ENCODE measurements at places on chromosomes 12 and 14.

GRCh38 chr14:102544747-102545460 is 35.3 kb upstream of the ANKRD9 start:
- DNase-seq: no peak

DNA sequence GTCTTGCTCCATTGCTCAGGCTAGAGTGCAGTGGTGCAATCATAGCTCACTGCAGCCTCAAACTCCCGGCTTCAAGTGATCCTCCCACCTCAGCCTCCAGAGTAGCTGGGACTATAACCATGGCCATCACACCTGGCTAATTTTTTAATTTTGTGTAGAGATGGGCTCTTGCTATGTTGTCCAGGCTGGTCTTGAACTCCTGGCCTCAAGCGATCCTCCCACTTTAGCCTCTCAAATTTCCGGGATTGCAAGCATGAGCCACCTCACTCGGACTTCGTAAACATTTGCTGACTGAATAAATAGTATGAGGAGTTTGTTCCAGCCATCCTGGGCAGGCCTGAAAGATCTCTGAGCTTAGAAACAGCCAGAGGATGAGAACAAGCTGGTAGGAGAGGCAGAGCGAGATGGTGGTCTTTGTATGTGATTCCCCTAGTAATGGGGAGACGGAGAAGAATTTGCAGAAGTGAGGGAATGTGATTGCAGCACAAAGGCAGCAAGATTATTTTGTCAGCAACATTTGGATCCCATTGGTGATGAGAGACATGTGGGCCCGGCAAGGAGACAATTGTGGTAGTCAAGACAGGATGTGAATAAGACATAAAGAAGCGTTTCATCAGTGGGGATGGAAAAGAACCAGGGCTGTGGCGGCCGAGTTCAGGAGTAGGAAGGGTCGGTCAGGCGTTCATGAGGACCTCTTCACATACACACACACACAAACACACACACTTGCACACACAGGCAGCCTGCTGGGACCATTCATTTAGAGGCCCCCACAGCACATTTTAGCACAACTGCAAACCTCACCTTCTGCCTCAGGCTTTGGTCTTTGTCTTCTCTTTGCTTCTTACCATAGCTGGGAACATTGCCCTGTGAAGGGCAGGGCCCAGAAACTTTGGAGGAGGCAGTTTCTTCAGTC is 155.5 kb downstream of the ZFP36L1 start:
- no peak for DNase-seq

DNA sequence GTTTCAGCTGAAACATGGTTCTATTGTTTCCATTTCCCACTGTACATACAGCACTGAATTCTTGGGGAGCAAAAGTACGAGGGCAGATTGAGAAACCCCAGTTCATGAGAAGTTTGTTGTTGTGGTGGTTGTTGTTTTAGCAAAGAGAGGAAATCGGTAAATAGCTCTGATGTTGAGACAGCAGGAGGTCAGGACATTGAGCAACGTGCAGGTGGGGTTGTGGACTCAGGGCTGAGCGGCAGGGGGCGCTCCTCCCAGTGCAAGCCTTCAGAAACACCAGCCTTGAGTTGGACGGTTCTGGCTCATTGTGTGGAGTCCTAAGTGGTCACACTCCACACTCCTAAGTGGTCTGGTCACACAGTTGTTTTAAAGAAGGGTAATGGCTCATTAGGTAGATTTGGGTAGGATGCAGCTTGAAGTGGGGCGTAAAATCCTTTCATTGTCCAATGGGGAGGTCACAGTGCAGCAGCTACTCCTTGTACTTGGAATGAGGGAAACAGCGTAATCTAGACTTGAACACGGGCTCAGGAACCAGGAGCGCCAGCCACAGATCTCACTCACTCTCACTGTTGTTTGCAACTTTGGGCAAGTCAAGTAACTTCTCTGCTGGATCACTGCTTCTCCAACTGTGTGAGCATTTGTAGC is 14.5 kb upstream of the PWP1 start:
- no peak for DNase-seq

- no peak for DNase-seq
These were observed 69.0 kb upstream of the DDX11 start for GRCh38 chr12:31004666-31005065.

DNA sequence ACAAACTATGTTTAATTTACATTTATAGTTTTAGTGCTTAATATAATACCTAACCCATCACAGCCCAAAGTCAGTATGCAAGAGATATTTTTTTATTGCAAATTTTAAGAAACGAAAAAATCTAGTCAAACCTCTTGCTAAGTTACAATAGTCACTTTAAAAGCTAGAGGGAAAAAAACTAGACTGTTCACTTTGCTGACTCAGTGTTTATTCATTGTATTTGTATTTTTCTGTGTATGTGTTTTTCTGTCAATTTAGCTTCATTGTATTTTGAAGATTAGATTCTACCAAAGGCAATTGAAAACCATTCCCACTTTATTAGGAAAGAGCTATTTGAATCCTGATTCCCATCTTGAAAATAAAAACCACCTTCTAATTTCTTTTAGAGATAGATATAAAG is 891.5 kb downstream of the SLC16A7 start:
- DNase-seq: no peak

- DNase-seq: no peak
These were observed 41.7 kb downstream of the WDHD1 start for GRCh38 chr14:54985156-54985555.

DNA sequence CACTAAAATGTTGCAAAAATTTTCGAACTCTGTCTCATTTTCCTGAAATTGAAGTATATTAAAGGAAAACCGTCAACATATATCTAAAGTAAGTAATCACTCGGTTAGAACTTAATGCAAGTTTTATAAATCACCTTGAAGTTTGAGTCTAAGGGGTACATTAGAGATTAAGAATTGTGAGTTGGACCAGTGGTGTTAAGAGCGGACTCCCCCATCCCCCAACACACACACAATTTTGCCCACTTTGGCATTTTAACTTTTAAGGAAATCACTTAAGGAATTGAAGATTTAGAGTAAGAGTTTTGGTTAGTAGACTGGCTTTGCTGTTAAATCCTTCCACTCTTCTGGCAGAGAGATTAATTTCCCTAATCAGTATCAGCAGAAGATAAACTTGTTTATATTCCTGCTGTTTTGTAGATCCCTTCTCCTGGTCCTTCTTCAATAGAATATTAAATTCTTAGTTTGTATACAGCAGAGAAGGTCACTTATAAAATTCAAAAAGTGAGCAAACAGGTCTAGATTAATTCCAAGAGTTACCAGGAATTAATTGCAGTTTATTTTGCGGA is 1.5 kb downstream of the HIF1A start:
- DNase-seq: no peak

DNA sequence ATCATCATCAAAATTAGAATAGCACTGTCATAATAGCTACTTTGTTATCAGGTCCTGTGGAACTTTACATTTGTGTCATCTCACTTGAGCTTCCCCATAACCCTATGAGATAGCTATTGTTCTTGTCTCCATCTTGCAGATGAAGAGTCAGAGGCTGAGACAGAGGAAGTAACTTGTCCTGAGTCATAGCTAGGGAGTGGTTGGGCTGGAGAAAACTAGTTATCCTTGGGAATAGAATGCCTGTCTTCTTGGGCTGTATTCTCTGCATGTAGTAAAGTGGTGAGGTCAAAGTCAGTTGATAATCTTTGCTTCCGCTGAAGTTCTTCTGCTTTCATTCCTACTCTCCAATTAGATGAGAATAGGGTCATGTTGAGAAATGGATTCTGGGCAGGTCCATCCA is 117.0 kb downstream of the SMOC1 start:
- DNase-seq: no peak

DNA sequence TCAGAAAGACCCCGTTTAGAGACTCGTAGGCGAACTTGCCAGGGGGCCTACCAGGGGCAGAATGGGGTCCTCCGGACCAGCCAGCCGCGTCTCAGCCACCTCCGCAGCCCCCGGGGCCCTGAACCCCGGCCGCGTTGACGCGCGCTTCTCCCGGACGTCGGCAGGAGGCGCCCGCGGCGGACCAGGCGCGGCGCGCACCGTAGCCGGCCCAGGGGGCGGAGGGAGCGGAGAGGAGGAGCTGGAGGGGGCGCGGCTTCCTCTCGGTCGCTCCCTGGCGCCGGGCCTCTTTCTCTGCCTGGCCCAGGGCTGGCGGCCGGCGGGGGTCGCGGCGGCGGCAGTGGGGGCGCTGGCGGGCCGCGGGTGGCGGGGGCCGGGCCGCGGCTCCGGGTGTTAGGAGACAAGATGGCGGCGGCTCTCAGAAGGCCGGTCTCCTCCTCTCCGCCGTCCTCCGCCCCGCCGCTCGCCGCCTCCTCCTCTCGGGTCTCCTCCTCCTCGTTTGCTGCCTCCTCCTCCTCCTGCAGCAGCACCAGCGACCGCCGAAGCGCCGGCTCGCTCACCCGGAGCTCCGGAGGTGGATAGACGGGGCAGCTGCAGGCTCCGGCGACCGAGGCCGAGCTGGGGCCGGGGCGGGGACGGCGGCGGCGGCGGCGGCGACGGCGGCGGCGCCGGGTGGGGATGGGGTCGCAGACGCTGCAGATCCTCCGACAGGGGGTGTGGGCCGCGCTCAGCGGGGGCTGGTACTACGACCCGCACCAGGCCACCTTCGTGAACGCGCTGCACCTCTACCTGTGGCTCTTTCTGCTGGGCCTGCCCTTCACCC is at the start of gene PCNX1:
TSS of gene PCNX1 (plus strand) at position 284 of the 820 bp plus-strand sequence. CDS start at position 676, 392 bp downstream.
- peak; percentile 19 for DNase-seq

DNA sequence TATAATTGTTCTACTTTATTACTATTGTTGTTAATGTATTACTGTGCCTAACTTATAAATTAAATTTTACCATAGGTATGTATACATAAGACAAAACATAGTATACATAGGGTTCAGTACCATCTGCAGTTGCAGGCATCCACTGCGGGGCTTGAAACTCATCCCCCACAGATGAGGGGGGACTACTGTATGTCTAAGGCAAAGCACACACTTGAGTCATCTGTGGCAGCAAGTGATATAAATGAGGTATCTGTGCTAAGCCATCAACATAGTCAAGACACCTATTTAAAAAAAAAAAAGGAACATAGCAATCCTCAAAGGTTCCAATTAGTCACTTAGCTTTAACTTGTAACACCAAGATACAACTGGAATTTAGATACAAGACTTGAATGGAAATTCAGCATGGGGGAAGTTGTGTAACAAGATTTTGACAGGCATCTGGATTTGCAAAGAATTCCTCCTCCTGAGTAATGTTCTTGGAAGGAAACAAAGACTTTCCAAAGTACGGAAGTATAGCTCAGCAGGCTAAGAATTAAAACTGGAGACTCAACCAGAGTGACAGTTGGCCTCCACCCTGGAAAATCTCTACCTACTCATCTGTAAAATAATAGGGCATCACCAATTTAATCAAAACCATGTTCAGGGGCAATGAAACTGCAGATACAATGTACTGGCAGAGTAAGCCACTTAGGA is 14.9 kb downstream of the DCAF5 start:
- no peak for DNase-seq

DNA sequence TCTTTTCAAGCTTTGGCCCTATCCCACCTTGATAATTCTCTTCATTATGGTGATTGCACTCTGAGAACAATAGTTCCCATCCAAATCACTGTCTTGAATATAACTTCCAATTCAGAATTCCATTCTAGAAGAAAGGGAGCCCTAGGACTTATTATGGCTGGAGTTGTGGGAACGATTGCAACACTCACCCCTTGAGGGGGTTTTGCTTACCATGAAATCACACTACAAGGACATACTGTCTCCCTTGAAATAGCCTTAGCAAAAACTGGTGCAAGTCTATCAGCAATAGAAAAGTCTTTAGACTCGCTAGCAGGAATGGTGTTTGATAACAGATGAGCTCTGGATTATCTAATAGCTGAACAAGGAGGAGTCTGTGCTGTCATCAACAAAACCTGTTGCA is 31.4 kb upstream of the OXA1L start:
- DNase-seq: no peak

GRCh38 chr12:76226956-76227355 is 121.3 kb downstream of the BBS10 start:
- DNase-seq: no peak

- DNase-seq: no peak
These were observed 885 bp upstream of the PALS1 start for GRCh38 chr14:67240168-67240932.

- no peak for DNase-seq
These were observed 36.4 kb upstream of the VASH1 start for GRCh38 chr14:76724651-76725550.

GRCh38 chr12:30622509-30622908 is 73.2 kb downstream of the IPO8 start:
- DNase-seq: no peak

DNA sequence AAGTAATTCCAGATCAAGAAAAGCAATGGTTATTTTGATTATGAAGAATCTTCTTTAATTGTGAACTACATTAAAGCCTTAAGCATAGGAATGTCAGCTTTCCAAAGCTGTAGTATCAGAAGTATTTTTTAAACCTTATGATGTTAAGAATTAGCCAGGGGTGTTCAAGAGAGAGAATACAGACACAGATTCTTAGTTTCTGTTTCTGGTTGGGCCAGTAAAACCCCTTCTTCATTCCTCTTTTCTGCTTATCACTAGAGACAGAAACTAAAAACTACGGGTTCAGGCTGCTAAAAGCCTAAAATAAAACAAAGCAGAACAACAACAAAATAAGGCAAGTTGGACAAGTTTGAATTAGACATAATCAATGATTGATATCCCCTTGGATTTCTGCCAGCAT is 38.2 kb downstream of the IFT43 start:
- no peak for DNase-seq

GRCh38 chr12:27199638-27200300 is 44.3 kb upstream of the STK38L start:
- no peak for DNase-seq

- no peak for DNase-seq
These were observed 335.8 kb downstream of the FLRT2 start for GRCh38 chr14:85865701-85866100.

All from NCI-H1417 treated with DMSO at 0.1 percent for 48 hours (cell line).